ENCODE measurements at places on chromosomes 4 and X. TPM values are rescaled to one million over a fixed set of nuclear protein-coding genes. Genes with fewer than 3 reads are reported as not detected.

DNA sequence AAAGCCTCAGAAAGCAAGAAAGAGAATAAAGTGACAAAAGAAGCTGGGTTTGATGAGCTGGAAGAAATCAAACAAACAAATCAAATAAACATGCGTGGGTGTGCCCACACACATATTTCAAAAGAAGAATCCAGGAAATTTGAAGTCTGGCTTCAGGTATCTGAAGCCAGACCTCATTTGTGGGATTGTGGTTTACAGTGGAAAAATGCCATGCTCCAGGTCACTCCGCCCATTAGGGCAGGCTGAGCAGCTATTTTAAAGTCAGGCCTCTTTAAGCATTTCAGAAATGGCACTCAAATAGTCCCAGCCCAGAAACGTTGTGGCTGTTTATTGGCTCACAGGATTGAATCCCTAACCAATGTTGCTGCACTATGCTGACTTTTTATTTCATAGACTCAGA lies 226.1 kb upstream of the F9 start:
- DNase-seq: no peak
- H3K27me3 ChIP-seq: no peaks in the 10 kb centered on the region
- no peaks in the 10 kb centered on the region for H3K36me3 ChIP-seq
- H3K4me3 ChIP-seq: no peak overlapping the region
- H3K4me1 ChIP-seq: no peaks in the 10 kb centered on the region
- no peak overlapping the region for H3K27ac ChIP-seq

The TLR10 gene
- total RNA-seq: not detected

The SPANXA2 gene
- not detected for total RNA-seq

GRCh38 chrX:15451913-15452312 lies 41.2 kb downstream of the PIR start:
- H3K27me3 ChIP-seq: no peaks in the 10 kb centered on the region
- no peaks in the 10 kb centered on the region for H3K4me1 ChIP-seq
- H3K4me3 ChIP-seq: no peak overlapping the region
- no peak for DNase-seq

The SMIM10L2A gene
- total RNA-seq: not detected

The SSX2B gene
- not detected for total RNA-seq

All from transverse colon (tissue), 4 donors.